Stimulated activated CD4-positive, alpha-beta T cell treated with anti-CD3 and anti-CD28 coated beads, Interleukin-4, amount 100 ng/mL, for 24 hours (primary cell): ENCODE measurements at places on chromosomes 4 and X.

- DNase-seq: no peak
Measured at GRCh38 chrX:10120331-10120730, 36.4 kb upstream of the CLCN4 start.

GRCh38 chrX:105822138-105823091, at the start of gene NRK:
TSS of gene NRK (plus strand) at chrX:105822539. CDS start at chrX:105822846, 307 bp downstream.
- DNase-seq: no peak

- DNase-seq: no peak
Measured at GRCh38 chr4:182111586-182111985, 131.6 kb upstream of the TENM3 start.

DNA sequence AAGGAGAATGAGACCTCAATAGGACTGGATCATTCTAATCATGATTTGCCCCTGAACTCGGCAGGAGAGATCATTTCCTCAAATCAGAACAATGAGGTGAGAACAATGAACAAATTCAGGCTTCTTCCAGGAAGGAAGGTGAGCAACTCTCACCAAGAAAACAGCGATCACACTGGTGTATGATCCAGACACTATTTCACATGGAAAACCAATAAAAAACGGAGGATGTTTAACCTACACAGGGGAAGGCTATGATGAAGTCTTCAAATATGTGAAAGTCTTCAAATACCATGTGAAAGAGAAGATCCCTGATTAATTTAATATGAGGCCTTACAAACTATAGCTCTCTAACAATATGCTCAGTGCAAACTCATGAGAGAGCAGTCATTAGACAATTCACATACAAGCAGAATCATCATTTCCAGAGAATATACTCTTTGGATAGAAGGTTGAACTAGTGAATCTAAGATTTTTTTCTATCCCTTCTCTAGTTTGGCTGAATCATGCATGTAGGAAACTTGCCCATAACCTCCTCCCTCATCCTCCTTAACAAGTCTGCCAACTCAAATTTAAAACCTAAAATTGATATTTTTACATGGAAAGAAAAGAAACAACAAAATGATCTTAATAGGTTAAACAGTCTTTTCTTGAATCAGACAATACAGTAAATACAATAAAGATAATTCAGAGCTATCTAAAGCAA, 122.5 kb downstream of the ADAMTS3 start:
- no peak for DNase-seq

DNA sequence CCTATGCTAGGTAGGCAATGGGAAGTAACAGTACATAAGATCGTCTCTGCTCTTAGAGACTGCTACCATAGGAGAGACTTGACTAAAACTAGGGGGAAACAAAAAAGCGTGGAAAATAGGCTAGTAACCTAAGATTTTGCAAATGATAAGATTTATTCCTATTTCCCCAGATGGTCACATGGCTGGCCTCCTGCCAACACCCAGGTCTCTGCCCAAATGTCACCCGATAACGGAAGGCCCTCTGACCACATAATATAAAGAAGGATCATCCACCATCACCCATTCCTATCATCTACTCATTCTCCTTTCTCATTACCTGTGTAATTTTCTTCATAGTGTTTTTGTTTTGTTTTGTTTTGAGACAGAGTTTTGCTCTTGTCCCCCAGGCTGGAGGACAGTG, 4.7 kb downstream of the LAMP2 start:
- no peak for DNase-seq

- DNase-seq: no peak
Measured at GRCh38 chrX:151776181-151776731, 41.7 kb downstream of the CNGA2 start.

DNA sequence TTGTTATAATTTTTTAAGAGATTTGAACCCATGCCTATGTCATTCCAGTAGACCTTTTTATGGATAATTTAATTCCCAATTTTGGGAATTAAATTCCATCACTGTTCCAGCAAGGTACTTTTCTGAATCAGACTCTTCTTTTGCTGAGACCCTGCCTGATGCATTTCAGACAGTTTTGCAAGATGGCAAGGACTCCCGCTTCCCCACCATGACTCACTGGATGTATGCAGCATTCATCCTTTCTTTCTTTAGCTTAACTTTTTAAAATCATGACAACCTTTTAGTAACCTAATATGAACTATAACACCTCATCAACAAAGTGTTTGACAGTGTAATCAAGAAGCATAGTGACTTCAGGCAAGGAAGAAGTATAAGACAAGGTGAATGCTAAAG, 178.1 kb upstream of the LEF1 start:
- no peak for DNase-seq

- no peak for DNase-seq
Measured at GRCh38 chrX:154791467-154791866, 13.8 kb downstream of the MPP1 start.
